ENCODE measurements at places on chromosomes 3 and 15. TPM values are rescaled to one million over a fixed set of nuclear protein-coding genes. Genes with fewer than 3 reads are reported as not detected.

Gene POC1A
- polyA plus RNA-seq = 3.0 TPM

Gene CIDEC
- 1.7 TPM for polyA plus RNA-seq

Gene MAP6D1
- 1.0 TPM for polyA plus RNA-seq

Gene GOLGA6L4
- polyA plus RNA-seq = 1.8 TPM

Gene SLC24A5
- not detected for polyA plus RNA-seq

Gene FEM1B
- 9.9 TPM for polyA plus RNA-seq

Gene C3orf70
- polyA plus RNA-seq = 0.92 TPM

Measured in stomach (tissue), 19 donors.